ENCODE measurements at places on chromosomes 3 and 15. TPM values are rescaled to one million over a fixed set of nuclear protein-coding genes. Genes with fewer than 3 reads are reported as not detected.

GRAMD1C gene
- total RNA-seq, result 2.8 TPM

BCL2A1 gene
- total RNA-seq, result 7.8 TPM

KBTBD13 gene
- not detected for total RNA-seq

ZNF620 gene
- total RNA-seq, result 5.4 TPM

KLHL40 gene
- total RNA-seq, result not detected

ALS2CL gene
- 14.4 TPM for total RNA-seq

FOXL2NB gene
- not detected for total RNA-seq

- H3K27me3 ChIP-seq, result no peaks in the 10 kb centered on the region
- H3K36me3 ChIP-seq, result no peaks in the 10 kb centered on the region
- no peak overlapping the region for H3K27ac ChIP-seq
- H3K4me1 ChIP-seq, result peaks cover 9% of the 10 kb centered on the region
Observed at GRCh38 chr15:70664494-70664893, 98.9 kb downstream of the UACA start.

DNA sequence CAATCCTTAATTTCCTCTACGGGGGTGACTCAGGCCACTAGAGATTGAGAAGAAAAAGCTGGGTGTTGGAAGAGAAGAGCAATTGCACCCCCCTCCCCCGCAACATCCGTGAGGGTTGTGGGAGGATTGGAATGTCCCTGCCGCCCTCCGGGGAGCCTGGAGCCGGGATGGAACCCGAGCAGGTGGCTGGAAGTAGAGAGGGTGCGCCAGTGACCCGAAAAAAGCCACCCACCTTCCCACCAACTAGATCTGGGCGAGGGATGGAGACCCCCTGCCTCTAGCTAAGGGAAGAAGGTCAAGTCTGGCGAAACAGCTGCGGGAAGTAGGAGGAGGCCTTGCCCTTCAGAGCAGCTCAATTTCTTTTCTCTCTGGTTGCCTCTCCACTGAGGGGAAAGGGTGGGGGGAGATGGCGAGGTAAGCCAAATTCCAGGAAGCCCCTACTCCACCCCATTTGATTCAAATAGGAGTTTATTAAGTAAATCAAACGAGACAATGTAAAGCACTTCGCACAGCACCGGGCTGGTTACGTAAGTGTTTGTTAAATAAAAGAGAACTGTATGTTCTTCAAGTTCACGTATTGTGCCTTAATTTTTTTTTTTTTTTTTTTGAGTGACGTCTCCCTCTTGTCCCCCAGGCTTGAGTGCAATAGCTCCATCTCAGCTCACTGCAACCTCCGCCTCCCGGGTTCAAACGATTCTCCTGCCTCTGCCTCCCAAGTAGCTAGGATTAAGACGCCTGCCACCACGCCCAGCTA lies 1.1 kb upstream of the WWTR1 start:
- H3K36me3 ChIP-seq, result no peaks in the 10 kb centered on the region
- no peaks in the 10 kb centered on the region for H3K27me3 ChIP-seq
- peak overlapping the region; percentile 79 for H3K4me3 ChIP-seq
- H3K4me1 ChIP-seq, result peaks cover 27% of the 10 kb centered on the region
- DNase-seq, result peak; percentile 62

- H3K27ac ChIP-seq, result no peak overlapping the region
- H3K27me3 ChIP-seq, result no peaks in the 10 kb centered on the region
- no peaks in the 10 kb centered on the region for H3K36me3 ChIP-seq
- H3K4me1 ChIP-seq, result no peaks in the 10 kb centered on the region
- H3K4me3 ChIP-seq, result no peak overlapping the region
Observed at GRCh38 chr15:84643838-84644237, 10.2 kb downstream of the WDR73 start.

DNA sequence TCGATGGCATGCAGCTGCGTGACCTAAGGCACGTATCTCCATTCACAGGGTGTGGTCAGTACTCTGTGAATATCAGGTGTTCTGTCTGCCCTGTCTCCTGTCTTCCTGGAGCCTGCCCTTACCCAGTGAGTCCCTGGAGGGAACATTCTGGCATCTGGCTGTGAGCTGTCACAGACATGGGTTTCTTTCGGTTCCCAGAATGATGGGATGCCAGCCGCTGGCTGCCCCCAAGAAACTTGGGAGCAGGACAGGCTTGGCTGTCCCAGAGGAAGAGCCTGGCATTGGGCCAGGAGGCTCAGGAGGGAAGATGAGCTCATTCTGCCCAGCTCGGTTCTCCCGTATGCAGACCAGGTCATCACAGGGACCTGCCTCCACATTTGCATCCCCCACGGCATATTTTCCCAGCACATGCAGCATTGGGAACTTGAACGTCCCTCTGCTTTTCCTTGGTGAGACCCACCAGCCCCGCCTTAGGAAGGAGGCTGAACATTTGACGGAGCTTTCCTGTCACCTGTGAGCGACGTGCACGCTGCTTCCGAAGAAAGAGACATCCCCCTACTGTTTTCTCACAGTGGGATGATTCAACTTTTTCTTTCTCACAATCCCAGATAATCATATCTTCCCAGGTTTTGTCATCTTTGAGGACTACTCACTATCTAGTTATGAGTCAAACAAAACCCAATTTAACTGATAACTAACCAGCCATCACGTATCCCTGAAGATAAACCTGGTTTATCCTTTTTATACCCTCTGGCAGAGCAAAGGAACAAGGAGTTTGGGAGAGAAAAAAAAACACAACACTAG lies 22.0 kb upstream of the PGPEP1L start:
- H3K4me3 ChIP-seq, result no peak overlapping the region
- no peak overlapping the region for H3K27ac ChIP-seq
- no peaks in the 10 kb centered on the region for H3K36me3 ChIP-seq
- DNase-seq, result peak; percentile 28

- H3K27me3 ChIP-seq, result no peaks in the 10 kb centered on the region
- no peaks in the 10 kb centered on the region for H3K36me3 ChIP-seq
- peak; percentile 45 for DNase-seq
- H3K27ac ChIP-seq, result no peak overlapping the region
Observed at GRCh38 chr15:33142708-33143107, 51.8 kb downstream of the FMN1 start.

GRCh38 chr3:160474416-160474838 lies 24.8 kb upstream of the TRIM59 start:
- no peaks in the 10 kb centered on the region for H3K36me3 ChIP-seq
- no peak overlapping the region for H3K27ac ChIP-seq
- no peak for DNase-seq
- H3K4me3 ChIP-seq, result no peak overlapping the region
- no peaks in the 10 kb centered on the region for H3K27me3 ChIP-seq

DNA sequence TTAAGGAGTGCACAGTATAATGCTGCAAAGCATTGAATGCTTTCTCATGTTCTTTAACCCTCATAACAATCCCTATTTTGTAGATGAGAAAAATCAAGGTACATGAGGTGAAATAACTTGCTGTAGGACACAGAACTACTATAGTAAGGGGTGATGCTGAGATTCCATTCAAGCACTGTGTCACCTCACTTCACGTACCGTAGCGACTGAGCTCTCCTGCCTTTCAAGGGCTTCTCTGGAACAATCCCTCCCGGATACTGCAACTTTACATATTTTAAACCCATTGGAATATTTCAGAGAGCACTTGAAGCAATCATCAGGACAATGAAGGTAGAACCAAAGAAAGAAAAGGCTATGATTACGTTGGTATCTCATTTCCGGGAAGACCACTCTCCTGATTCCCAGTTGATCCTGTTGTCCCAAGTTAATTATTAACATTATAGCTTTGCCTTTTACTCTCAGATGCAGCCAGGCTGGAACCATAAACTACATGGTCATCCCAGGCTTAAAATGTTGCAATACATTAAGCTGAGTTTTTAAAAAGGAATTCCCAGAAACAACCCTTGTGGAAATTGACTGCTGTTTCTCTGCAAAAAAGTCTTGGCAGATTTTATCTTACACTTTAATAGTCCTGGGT lies 252.2 kb upstream of the IGF1R start:
- H3K4me1 ChIP-seq, result no peaks in the 10 kb centered on the region
- H3K27ac ChIP-seq, result peak overlapping the region; percentile 60
- no peaks in the 10 kb centered on the region for H3K27me3 ChIP-seq
- no peaks in the 10 kb centered on the region for H3K36me3 ChIP-seq
- H3K4me3 ChIP-seq, result no peak overlapping the region

- H3K27ac ChIP-seq, result no peak overlapping the region
- DNase-seq, result no peak
- H3K27me3 ChIP-seq, result no peaks in the 10 kb centered on the region
- no peaks in the 10 kb centered on the region for H3K4me1 ChIP-seq
Observed at GRCh38 chr3:70914862-70915261, 602.4 kb upstream of the MDFIC2 start.

DNA sequence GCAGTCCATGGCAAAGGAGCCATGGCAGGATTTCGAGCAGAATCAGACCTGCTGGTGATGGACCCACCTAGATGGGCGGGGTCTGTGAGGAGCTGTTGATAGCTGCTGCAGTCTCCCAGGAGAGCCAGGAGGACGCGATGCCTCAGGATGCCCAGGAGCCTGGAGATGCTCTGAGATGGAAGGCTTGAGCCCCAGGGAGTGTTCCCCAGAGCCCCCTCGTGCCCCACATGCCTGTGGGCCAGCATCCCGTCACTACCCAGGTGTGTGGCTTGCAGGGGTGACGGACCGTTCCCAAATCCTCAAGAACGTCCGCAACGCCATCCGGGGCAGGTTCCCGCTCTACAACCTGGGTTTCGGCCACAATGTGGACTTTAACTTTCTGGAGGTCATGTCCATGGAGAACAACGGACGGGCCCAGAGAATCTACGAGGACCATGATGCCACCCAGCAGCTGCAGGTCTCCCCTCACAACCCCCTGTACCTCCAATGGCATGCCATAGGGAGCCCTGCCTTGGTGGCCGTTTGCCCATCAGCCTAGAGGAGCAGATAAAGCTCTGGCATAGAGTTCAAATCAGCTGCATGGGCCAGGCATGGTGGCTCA lies 6.7 kb downstream of the ITIH1 start:
- H3K36me3 ChIP-seq, result no peaks in the 10 kb centered on the region
- DNase-seq, result no peak
- no peak overlapping the region for H3K27ac ChIP-seq
- H3K4me3 ChIP-seq, result no peak overlapping the region

GRCh38 chr3:14434498-14435151 lies 32.2 kb downstream of the SLC6A6 start:
- H3K4me3 ChIP-seq, result no peak overlapping the region
- H3K27me3 ChIP-seq, result no peaks in the 10 kb centered on the region
- H3K27ac ChIP-seq, result peak overlapping the region; percentile 4
- peaks cover 37% of the 10 kb centered on the region for H3K4me1 ChIP-seq
- no peaks in the 10 kb centered on the region for H3K36me3 ChIP-seq
- DNase-seq, result no peak

DNA sequence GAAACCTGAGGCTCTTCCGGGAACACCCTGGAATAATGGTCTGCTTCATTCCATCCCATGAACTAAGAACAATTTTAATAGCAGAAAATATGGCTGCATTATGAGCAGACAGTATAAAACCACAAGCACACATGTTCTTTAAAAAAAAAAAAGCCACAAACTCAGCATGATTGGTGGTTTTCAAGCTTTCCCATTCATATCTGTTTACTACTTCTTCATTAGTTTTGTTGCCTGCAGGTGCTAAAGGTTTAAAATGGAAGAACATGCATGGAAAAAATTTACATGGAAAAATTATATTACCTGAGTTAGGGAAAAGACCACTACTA lies 137.9 kb upstream of the HES1 start:
- peaks cover 7% of the 10 kb centered on the region for H3K4me1 ChIP-seq
- H3K36me3 ChIP-seq, result no peaks in the 10 kb centered on the region
- no peak for DNase-seq

GRCh38 chr3:157225001-157225400 lies 65.1 kb upstream of the CCNL1 start:
- no peaks in the 10 kb centered on the region for H3K27me3 ChIP-seq
- no peak overlapping the region for H3K27ac ChIP-seq
- peaks cover 10% of the 10 kb centered on the region for H3K4me1 ChIP-seq
- no peaks in the 10 kb centered on the region for H3K36me3 ChIP-seq

- no peak for DNase-seq
- no peaks in the 10 kb centered on the region for H3K27me3 ChIP-seq
- no peaks in the 10 kb centered on the region for H3K36me3 ChIP-seq
- H3K27ac ChIP-seq, result no peak overlapping the region
- H3K4me3 ChIP-seq, result no peak overlapping the region
Observed at GRCh38 chr3:107675233-107675900, 152.6 kb downstream of the BBX start.

- no peak overlapping the region for H3K27ac ChIP-seq
- no peaks in the 10 kb centered on the region for H3K4me1 ChIP-seq
- no peak overlapping the region for H3K4me3 ChIP-seq
- DNase-seq, result no peak
- no peaks in the 10 kb centered on the region for H3K36me3 ChIP-seq
Observed at GRCh38 chr3:148866261-148866660, 1.2 kb downstream of the CPA3 start.

GRCh38 chr3:111541391-111541790 lies 606 bp upstream of the CD96 start:
- no peaks in the 10 kb centered on the region for H3K27me3 ChIP-seq
- no peak overlapping the region for H3K4me3 ChIP-seq
- no peak overlapping the region for H3K27ac ChIP-seq

DNA sequence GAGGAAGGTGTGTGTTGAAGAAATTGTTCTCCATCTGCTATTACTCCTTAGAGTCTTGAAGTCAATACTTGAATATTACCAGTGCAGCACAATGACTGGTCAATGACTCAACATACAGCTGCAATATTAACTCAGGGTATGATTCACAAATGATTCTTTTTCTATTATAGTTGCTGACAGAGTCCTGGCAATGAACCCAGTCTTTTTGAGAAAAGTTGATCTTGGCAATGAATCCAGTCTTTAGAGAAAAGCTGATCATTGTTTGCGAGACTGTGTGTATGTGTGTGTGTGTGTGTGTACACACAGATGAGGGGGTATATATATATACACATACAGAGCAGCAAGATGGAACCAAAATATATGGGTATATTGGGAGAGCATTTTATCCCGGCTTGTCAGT lies 315.1 kb downstream of the ZNF385D start:
- H3K4me3 ChIP-seq, result no peak overlapping the region
- no peak for DNase-seq
- no peak overlapping the region for H3K27ac ChIP-seq
- no peaks in the 10 kb centered on the region for H3K27me3 ChIP-seq
- no peaks in the 10 kb centered on the region for H3K36me3 ChIP-seq
